Activated T-helper 2 cell treated with anti-CD3 and anti-CD28 coated beads, Interferon-gamma antibody, Interleukin-2, Interleukin-4, amounts not matched to agents 10 μg/mL and 5 μg/mL and 100 μg/mL, durations not matched to agents 14 hours and 24 hours and 36 hours (primary cell): ENCODE measurements at places on chromosomes 7 and 10. TPM values are rescaled to one million over a fixed set of nuclear protein-coding genes. Genes with fewer than 3 reads are reported as not detected.

GRCh38 chr7:46131916-46132795 lies 211.1 kb upstream of the IGFBP3 start:
- no peaks in the 10 kb centered on the region for H3K4me1 ChIP-seq
- no peak overlapping the region for H3K27ac ChIP-seq
- DNase-seq: no peak
- no peak overlapping the region for H3K4me3 ChIP-seq
- H3K27me3 ChIP-seq: no peaks in the 10 kb centered on the region

CPXM2 gene
- total RNA-seq: not detected in 2 replicates

TDRD1 gene
- total RNA-seq: 0.11 and 0.30 TPM in 2 replicates

DNA sequence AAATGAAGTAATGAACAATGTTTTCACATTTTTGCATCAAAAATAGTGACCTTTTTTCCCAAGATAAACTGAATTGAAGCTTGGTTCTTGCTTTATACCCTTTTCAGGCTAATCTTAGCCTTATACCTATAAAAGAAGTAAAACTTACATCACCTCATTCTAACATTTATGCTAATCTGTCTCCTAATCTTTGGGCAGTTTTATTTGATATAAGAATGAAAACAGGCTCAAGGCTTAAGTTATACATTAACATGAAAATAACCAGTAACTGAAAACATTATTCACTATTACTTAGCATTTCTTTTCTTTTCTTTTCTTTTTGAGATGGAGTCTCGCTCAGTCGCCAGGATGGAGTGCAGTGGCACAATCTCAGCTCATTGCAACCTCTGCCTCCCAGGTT lies 113.1 kb downstream of the HIBADH start:
- no peaks in the 10 kb centered on the region for H3K4me1 ChIP-seq
- no peak overlapping the region for H3K27ac ChIP-seq
- H3K4me3 ChIP-seq: no peak overlapping the region
- no peaks in the 10 kb centered on the region for H3K36me3 ChIP-seq
- DNase-seq: no peak

DNA sequence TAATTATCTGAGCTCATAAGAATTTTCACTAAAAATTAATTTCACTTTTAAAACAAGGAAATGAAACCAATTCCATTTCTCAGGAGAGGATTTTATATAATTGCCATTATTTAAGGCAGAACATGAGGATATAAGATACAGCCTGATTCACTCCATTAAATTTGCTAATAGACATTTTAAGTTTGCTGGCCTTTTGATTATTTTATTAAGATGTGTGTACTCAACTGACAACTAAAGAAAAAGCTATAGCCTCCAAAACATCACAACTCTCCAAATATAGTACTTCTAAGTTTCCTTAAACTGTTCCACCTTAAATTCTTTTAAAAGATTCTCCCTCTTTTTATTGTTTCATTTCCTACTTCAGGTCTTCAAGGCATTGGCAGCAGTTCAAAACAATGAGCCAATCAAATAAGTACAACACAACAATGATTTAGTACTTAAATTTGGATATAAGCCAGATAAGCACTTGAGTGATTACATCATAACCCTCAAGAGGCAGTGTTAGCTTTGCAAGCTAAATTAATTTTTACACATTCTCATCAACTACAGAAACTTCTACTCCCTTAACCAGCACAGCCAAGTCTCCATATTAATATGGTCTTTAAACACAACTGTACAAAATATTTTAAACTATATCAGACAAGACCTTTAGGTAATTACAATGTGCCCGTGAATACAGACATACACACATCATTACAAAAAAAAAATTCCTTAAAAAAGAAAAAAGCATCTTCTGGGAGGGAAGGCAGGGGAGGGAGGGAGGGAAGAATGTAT lies 121.8 kb downstream of the KMT2C start:
- no peak for DNase-seq
- no peak overlapping the region for H3K27ac ChIP-seq
- H3K36me3 ChIP-seq: peaks cover 26% of the 10 kb centered on the region
- no peak overlapping the region for H3K4me3 ChIP-seq
- no peaks in the 10 kb centered on the region for H3K27me3 ChIP-seq

KEL gene
- 0.78 and 0.96 TPM in 2 replicates for total RNA-seq
